ENCODE measurements at places on chromosomes 2 and 18.

DNA sequence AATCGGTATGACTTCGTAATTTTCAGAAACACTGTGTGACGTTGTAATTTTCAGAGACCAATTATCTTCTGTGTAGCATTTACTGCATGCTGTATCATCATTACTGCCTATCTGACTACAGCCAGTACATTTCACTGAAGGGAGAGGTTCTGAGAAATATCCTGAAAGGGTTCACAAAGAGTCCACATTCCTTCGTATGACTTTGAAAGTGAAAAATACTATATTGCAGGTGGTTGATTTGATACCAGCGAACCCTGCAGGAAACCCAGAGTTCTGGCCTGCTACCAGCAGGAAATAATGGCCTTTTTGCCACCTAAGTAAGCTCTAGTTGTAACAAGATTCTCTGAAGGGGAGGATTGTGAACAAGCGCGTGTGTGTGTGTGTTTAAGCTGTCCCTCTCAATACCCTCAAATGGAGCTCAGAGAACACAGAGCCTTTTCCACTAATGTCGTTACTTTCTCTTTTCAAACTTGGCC is 155.5 kb downstream of the ARHGAP28 start:
- no peak for DNase-seq

DNA sequence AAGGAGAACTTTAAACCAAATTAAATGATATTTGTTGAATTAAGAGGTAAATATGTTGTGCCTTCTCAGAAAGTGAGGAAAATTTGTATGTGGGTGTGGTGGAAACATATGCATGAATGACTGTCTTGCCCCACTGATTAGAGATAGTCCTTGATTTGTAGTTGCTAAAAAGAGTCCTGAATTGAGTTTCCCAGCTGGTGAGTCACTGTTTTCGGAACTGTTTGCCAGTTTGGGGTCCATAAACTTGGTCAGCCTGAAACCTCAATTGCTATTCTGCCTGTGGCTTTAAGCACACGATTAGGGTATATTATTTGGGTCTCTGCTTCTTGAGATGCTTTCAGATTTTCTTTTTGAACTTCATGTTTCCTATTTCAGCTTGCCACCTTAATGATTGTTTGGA is 53.3 kb downstream of the PIKFYVE start:
- no peak for DNase-seq

- no peak for DNase-seq
Observed at GRCh38 chr2:205628422-205628821, 53.9 kb upstream of the NRP2 start.

- peak; percentile 30 for DNase-seq
Observed at GRCh38 chr18:34977838-34978532, 63.2 kb upstream of the MAPRE2 start.

DNA sequence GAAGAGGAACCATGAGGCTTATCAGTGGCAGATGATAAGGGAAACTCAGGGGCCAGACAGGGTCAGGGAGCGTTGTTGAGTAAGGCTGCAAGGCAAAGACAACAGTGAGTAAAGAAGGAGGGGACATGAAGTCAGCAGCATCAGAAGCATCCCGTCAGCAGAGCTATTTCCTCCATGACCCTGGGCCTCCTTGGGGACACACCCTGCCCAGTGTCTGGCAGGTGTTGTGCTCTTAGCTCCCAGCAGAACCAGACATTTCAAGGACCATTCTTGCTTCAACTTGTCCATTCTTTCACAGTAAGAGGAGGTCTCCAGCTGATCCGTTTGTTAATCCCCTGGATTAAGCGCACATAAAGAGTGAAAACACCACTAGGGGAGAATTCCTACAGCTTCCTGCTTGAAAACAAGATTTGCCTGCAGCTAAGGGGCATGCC is 88.7 kb upstream of the MEIS1 start:
- no peak for DNase-seq

GRCh38 chr2:224944707-224945547 is 97.3 kb downstream of the DOCK10 start:
- no peak for DNase-seq

DNA sequence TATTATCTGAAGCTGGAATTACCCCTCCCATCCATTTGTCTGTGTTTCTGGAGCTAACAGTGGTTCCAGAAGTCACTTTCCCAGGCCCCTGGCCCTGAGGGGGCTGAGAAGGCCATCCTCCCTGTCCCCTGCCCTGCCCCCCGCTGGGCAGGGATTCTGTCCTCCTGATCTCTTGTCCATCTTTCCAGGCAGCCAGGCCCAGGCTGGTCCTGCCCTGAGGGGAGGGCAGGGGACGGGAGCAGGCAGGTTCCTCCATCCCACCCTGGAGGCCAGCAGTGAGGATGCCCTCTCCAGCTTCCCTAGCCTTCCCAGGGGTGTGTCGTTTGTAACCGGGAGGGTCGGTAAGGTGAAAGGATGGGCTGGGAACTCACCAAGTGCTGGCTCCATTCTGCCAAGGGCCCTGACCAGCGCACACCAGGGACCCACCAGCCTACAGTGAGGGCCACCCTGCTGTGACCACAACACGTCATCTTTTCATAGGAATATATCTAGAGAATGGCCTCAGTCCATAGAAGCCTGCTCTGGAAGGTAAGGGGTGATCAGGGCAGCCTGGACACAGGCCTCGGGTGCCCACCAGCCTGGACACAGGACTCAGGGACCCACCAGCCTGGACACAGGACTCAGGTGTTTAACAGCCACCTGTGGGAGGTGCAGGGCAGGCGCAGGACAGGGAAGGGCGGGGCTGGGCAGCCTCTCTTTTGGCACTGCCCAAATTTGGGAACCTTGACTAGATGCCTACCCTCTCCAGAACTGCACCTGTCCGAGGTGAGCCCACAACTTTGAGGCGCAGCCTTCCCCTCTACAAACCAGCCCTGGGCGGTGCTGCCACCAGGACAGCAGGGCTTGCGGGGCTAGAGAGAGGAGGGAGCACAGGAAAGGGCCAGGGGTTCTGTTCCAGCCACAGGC is 35.8 kb upstream of the GPC1 start:
- no peak for DNase-seq

DNA sequence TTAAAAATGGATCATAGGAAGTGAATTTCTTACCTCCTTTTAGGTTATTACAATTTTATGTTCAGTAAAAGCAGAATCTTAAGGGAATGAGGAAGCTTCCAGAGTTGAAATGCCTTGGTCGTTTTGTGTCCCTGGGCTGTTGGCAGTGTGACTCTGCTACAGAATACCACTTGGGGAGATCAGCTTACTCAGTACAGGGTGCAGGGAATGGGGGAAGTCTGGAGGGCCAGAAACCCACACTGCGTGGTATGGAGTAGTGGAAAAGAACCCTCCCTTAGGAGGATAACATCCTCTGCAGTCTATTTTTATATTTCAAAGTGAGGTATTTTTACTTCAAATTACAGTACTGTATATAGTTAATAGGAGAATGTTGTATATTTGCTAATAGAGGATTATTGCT is 51.1 kb downstream of the R3HDM1 start:
- DNase-seq = no peak

DNA sequence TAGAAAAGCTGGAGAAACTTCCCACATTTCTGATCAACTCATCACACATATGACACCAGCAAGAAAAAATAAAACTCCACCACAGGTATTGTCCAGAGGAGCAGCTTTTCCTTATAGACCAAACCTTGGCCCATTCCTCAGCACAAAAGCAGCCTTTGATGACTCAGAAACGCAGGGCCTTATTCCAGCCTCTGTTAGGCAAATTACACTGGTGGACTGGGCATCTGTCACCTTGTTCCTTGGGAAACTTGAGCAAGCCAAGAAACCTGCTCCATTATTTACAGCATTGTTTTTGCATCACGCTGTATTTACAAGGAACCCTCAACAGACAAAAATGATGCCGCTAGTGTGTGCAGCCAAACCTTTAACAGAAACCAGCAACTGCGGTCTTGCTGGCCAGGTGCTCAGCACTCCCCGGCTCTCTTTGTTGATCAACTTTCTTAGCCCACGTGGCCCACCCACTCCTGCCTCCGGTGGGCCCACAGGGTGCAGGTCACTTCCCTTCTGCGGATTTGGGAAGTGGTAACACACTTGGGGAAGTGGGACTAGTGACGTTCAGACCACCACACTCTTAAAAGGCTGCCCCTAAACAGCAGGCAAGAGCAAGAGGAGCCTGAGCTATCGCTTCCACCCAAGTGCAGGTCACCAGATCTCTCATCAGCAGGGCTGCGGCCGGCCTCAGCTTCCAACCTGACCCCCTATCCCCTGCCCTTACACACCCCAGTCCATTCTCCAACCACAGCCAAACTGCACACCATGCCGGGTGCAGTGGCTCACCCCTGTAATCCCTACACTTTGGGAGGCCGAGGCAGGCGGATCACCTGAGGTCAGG is 1.5 kb downstream of the AP1S3 start:
- DNase-seq = no peak

- no peak for DNase-seq
Observed at GRCh38 chr18:48974304-48975119, 23.7 kb upstream of the SMAD7 start.

- no peak for DNase-seq
Observed at GRCh38 chr2:21910832-21911507, 787.2 kb downstream of the TDRD15 start.

DNA sequence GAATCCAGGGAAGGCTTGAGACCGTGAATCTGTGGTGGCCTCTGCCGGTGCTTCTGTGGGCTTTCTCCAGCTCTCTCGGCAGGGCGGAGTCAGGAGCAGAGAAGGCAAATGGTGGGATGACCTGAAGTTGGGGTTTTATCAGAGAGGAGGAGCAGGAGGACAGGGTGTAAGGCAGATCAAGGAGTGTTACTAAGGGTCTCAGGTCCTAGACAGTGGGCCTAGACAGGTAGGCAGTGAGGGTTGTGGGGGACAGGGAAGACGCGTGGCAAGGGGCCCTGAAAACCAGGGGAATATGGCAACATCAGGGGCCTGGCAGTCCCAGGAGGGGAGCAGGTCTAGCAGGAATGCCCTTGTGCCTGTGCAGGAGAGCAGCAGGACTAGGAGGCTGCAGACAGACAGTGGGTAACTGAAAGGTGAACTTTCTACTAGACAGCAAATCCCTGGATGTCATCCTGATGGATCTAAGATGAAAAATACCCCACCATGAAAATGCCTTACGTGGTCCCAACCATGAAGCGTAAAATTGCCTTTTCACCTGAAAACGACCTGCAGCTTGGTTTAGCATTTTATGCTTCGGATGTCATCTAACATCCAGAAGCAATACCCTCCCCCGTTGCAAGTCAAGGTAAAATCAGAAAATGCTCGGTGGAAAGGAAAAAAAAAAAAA is 42.1 kb downstream of the SRSF7 start:
- no peak for DNase-seq

DNA sequence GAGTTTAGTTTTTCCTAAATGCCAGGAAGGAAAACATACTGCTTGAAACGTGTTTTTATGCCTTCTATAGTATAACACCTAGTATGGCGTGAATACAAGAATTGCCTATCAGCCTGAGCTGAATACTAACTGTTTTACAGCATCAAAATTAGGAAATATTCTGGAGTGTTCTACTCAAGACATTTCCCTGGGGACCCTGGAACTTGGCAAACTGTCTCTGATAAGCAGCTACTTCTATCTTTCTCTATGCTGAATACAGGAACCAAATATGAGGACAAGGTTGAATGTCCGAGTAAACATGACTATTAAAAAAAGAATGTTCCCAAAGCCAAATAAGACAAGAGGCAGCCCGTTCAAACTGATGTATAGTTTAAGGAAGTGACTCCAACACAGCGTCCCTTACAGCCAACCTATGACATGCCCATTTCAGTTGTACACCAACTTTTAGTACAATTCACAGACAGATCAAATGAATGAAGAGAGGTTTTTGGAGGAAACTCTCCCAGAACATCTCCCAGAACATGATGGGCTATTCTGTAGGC is 951.3 kb upstream of the ACVR2A start:
- DNase-seq = no peak

DNA sequence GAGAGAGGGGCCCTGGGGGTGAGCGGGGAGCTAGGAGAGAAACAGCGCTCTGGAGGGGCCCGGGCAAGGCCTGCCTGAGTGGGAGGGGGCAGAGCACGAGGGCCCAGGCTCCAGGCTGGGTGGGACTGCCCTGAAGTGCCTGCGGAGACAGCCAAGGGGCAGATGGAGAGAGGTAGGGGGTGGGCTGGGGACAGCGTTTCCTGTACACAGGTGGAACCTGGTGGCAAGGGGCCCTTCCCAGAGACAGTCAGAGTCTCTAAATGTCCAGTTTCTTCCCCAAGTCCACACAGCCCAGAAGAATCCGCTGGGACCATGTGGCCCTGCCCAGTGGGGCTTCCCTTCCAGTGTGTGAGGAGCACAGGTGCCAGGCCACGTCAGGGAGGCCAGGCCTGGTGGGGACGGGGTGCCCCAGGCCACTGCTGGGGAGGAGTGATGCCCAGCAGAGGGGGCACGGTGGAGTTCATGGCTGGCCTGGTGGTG is 1.7 kb upstream of the GPR35 start:
- no peak for DNase-seq

- DNase-seq = peak; percentile 37
Observed at GRCh38 chr18:3458952-3459853, 9.2 kb downstream of the TGIF1 start.

GRCh38 chr2:35788543-35788942 is 567.0 kb upstream of the CRIM1 start:
- no peak for DNase-seq

DNA sequence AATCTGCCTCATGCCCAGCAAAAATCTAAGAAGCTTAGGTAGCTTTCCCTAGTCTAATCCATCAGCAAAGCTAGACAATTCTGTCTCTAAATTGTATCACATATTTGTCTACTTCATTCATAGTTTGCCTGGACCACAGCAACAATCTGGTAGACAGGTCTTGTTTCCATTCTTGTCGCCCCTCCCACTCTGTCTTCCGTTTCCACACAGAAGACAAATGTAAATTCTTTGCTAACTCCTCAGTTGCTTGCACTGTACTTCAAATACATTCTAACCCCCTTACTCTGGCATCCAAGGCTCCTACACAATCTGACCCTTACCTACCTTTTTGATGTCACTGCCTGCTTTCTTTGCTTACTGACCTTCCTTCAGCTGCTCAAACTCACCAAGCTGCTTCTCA is 40.1 kb downstream of the THUMPD2 start:
- no peak for DNase-seq

DNA sequence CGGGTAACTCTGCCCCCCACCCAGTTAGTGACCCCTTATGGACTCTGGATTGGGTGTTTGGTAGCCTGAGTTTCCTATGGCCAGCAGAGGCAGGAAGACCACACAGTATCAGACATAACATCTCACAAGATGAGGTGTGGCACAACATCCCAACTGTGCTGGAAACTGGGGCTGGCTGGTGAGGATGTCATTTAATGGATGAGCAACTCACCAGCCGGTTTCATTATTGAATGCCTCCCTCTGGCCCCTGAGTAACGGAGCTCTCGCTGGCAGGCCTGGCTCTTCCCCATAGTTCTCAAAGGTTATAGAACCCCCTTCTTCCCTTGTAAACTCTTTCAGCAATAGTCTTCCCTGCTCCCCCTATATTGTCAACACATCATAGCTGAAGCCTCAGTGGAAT is 195.0 kb downstream of the BCL11A start:
- DNase-seq = no peak

Measured in hippocampal formation (tissue), 2 donors.